Tibial nerve (tissue), 4 donors: ENCODE measurements at places on chromosomes 16 and 17.
A peak's percentile ranks its signal among the peaks of the same experiment; 100 is the strongest.

DNA sequence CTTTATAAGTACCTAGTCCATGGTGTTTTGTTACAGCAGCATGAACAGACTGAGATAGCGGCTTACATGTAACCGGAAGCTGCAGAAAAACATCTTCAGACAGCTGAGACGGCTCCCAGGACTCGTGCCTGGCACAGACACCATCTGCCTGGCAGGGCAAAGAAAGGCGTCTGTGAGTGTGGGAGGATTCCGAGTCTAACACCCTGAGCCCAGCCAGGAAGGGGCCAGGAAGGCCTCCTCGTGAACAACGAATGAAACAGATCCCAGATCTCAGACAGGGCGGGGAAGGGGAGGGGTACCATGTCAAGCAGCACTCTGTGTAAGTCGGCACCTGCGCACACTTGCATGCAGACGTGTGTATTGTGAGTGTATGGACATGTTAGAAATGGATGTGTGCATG lies 4.4 kb upstream of the CSNK1D start:
- no peak overlapping the region for H3K27ac ChIP-seq
- no peaks in the 10 kb centered on the region for H3K4me1 ChIP-seq
- H3K27me3 ChIP-seq, result no peaks in the 10 kb centered on the region
- peaks cover 21% of the 10 kb centered on the region for H3K36me3 ChIP-seq
- H3K4me3 ChIP-seq, result no peak overlapping the region
- no peak for DNase-seq

DNA sequence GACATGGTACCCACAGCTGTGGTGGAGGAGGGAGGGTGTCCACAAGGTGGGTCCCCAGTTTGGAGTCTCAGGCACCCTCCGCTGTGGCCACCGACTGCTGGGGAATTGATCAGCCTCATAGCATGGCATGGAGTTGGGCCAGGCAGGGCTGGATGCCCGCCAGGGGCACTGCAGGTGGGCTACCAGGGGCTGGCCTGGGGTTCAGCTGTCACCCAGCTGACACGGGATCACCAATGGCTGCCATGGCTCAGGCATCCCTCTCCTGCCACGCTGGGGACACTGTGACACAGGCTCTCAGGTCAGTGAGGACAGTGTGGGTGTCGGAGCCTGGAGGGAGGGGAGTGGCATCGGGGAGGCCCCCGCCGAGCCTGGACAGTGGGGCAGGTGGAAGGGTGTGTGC lies 19.8 kb upstream of the SSTR5 start:
- no peaks in the 10 kb centered on the region for H3K36me3 ChIP-seq
- H3K4me1 ChIP-seq, result no peaks in the 10 kb centered on the region
- DNase-seq, result no peak

- no peaks in the 10 kb centered on the region for H3K27me3 ChIP-seq
- H3K4me3 ChIP-seq, result no peak overlapping the region
- no peaks in the 10 kb centered on the region for H3K4me1 ChIP-seq
- H3K36me3 ChIP-seq, result no peaks in the 10 kb centered on the region
Observed at GRCh38 chr17:13384626-13385025, 217.1 kb downstream of the HS3ST3A1 start.

DNA sequence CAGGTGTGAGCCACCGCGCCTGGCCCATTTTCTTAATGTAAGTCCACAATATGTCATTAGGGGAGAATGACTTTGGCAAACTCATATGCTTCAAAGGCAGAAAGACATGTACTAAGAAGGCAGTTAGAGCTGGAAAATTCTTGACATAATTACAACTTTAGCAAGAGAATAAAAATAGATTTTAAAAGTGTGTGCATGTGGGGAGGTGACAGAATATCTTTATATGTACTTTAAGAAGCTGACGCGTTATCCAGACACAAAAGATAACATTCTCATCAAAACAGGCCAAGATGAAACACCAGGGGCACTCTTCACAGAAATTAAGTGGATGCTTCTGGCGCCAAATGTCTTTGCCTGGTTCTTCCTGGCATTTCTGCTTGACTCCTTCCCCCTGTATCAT lies 28.2 kb downstream of the GJC1 start:
- no peak for DNase-seq
- H3K4me3 ChIP-seq, result no peak overlapping the region
- no peak overlapping the region for H3K27ac ChIP-seq
- H3K36me3 ChIP-seq, result no peaks in the 10 kb centered on the region
- H3K27me3 ChIP-seq, result no peaks in the 10 kb centered on the region
- no peaks in the 10 kb centered on the region for H3K4me1 ChIP-seq

DNA sequence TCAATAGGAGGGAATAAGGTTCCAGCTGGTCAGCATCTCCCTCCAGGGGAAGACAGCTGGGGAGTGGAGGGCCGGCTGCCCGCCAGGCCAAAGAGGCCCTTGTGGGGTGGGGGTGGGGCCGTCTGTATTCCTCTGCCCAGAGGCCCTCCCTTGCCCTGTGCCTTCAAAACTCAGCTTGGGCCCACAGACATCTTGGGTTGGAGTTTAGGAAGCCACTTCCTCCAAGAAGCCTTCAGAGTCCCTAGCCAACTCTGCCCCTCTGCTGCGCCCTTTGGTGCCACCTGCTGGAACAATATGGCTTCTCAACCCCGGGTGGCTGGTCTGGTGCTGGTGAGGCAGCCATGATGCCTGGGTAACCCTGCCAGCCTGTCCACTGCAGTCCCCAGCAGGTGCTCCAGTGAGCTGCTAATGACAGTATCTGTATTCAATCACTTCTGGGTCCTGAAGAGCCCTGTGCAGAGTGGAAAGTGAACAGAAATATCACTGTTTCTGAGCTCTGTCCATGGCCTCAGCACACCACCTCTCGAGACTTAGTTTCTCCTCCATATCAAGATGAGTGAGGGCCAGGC lies 16.7 kb downstream of the HSD11B2 start:
- H3K4me3 ChIP-seq, result no peak overlapping the region
- DNase-seq, result no peak
- no peaks in the 10 kb centered on the region for H3K36me3 ChIP-seq
- H3K4me1 ChIP-seq, result peaks cover 88% of the 10 kb centered on the region
- no peak overlapping the region for H3K27ac ChIP-seq
- H3K27me3 ChIP-seq, result no peaks in the 10 kb centered on the region

DNA sequence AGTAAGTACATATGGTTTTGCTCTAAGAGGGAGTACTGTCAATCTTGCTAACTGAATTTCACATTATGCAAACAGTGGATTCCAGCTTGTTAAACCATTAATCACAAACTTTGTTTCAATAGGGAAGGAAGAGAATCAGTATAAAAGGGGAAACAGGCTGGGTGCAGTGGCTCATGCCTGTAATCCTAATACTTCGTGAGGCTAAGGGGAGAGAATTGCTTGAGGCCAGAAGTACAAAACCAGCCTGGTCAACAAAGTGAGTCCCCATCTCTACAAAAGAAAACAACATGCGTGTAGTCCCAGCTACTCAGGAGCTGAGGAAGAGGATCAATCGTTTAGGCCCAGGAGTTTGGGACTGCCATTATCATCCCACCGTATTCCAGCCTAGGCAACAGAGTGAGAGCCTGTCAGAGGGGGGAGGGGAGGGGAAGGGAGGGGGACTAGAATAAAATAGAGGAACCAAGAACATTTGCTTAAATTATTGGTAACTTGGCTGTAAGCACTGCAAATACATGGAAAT lies 65.7 kb downstream of the FBXL20 start:
- H3K27me3 ChIP-seq, result no peaks in the 10 kb centered on the region
- peak overlapping the region; percentile 5 for H3K27ac ChIP-seq
- peak; percentile 13 for DNase-seq
- no peaks in the 10 kb centered on the region for H3K36me3 ChIP-seq

DNA sequence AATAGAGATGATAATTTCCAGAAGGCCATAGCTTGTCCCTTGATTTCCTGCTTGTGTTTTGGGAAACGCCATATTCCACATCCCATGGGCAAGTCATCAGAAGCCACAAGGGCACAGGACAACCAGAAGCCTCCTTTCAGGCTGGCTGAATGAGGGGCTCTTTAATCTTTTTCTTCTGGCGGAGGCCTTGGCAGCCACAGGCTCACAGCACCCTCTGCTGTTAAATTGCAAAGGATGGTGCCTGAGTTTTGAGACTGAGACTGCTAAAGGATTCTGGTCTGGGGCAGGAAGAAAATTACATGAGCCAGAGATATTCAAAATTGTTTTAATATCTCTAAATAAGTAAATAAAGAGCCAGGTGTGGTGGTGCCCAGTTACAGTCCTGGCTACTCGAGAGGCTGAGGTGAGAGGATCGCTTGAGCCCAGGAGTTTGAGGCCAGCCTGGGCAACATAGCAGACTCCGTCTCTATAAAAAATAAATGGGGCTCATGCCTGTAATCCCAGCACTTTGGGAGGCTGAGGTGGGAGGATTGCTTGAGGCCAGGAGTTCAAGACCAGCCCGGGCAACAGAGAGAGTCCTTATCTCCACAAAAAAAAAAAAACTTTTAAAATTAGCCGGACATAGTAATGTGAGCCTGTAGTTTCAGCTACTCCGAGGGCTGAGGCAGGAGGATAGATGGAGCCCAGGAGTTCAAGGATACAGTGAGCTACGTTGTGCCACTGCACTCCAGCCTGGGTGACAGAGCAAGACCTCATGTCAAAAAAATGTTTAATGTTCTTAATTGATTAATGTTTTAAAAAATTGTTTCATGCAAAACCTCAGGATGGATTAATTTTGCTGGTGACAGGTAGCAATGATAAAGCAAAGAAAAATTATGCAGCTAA lies 26.3 kb downstream of the AARSD1 start:
- no peak overlapping the region for H3K4me3 ChIP-seq
- H3K27ac ChIP-seq, result no peak overlapping the region
- H3K4me1 ChIP-seq, result no peaks in the 10 kb centered on the region
- H3K36me3 ChIP-seq, result no peaks in the 10 kb centered on the region
- no peak for DNase-seq

- no peak overlapping the region for H3K27ac ChIP-seq
- no peak for DNase-seq
- H3K4me1 ChIP-seq, result no peaks in the 10 kb centered on the region
Observed at GRCh38 chr17:73831699-73832098, 187.5 kb upstream of the SDK2 start.

GRCh38 chr16:69417520-69418199 lies 6.8 kb upstream of the CYB5B start:
- no peak overlapping the region for H3K27ac ChIP-seq
- no peak for DNase-seq
- no peaks in the 10 kb centered on the region for H3K36me3 ChIP-seq
- no peak overlapping the region for H3K4me3 ChIP-seq
- no peaks in the 10 kb centered on the region for H3K27me3 ChIP-seq

GRCh38 chr16:11682655-11683096 lies 14.4 kb downstream of the SNN start:
- peaks cover 70% of the 10 kb centered on the region for H3K4me1 ChIP-seq
- H3K27ac ChIP-seq, result no peak overlapping the region
- DNase-seq, result no peak
- H3K36me3 ChIP-seq, result no peaks in the 10 kb centered on the region
- no peaks in the 10 kb centered on the region for H3K27me3 ChIP-seq

DNA sequence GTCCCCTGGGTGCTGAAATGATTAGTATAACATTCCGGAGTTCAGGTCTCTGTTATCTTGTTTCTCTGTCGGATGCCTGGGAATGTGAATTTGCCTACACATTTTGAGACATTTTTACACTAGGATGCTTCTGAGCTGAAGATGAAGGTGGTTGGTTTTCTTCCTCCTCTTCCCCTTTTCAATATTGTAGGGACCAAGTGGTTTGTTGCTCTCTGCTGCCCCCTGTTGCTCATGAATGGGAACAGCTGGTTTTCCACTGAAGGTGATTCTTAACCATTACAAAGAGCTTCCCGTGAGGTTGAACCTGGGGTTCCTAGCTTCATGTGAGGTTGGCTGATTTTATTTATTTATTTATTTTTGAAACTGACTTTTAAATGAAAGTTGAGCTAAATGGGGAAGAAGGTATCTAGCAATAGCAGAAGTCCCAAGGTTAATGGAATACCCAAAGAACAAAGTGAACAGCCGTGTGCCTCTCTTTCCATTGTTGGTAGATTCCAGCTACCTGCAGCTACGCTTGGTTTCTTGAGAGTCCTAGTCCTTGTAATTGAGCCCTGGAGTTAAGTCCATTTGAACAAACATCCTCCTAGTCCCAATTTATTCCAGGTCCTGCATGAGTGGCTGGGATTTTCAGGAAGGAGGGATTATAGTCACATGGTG lies 983.9 kb upstream of the EEF2KMT start:
- H3K27ac ChIP-seq, result no peak overlapping the region

DNA sequence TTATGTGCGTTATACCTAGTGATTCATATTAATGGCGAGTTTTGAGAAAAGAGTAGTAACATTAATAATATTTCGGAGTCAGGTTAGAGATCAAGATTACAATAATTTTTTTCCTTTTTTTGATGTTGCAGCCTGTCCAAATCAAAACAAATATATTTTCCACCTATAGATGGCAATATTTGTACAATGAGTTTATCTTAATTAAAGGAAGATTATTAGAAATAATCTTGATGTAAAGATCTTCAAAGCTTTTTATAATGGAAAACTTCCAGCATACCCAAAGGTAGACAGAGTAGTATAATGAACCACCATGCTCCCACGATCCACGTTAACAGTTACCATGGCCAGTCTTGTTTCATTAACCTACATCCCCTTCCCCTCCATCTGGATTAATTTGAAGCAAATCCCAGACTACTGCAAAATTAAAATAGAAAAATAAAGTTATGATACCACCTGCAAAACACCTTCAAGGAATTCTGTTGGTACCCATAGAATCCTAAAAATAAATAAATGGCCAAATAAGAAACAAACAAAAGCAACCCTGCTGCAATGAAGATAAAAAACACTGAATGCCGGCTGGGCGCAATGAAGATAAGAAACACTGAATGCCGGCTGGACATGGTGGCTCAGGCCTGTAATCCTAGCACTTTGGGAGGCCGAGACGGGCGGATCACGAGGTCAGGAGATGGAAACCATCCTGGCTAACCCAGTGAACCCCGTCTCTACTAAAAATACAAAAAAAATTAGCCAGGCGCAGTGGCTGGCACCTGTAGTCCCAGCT lies 46.5 kb upstream of the GINS3 start:
- no peaks in the 10 kb centered on the region for H3K4me1 ChIP-seq
- H3K27me3 ChIP-seq, result no peaks in the 10 kb centered on the region
- H3K36me3 ChIP-seq, result no peaks in the 10 kb centered on the region
- H3K27ac ChIP-seq, result no peak overlapping the region

- no peaks in the 10 kb centered on the region for H3K36me3 ChIP-seq
- H3K27me3 ChIP-seq, result no peaks in the 10 kb centered on the region
- peaks cover 11% of the 10 kb centered on the region for H3K4me1 ChIP-seq
- no peak overlapping the region for H3K27ac ChIP-seq
- no peak overlapping the region for H3K4me3 ChIP-seq
- DNase-seq, result no peak
Observed at GRCh38 chr16:85344502-85345128, 232.3 kb upstream of the CIBAR2 start.

DNA sequence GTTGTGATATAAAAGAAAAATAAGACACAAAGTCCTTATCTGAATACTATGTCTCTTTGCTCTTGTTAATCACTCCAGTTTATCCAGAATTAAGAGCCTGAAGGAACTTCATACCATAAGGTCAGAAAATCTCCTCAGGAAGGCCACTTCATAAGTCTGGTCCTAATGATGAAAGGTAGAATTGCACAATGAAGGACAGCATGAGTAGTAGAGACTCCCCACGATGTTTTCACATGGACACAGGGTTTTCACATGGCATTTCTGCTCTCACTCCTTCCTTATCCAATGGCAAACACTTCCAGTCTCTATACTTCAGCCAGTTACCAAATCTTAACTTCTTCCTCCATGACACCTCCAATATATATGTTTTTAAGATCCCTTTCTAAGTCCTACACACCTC lies 10.2 kb upstream of the C17orf78 start:
- no peak overlapping the region for H3K27ac ChIP-seq
- H3K27me3 ChIP-seq, result no peaks in the 10 kb centered on the region
- no peaks in the 10 kb centered on the region for H3K4me1 ChIP-seq
- H3K4me3 ChIP-seq, result no peak overlapping the region
- no peak for DNase-seq
- no peaks in the 10 kb centered on the region for H3K36me3 ChIP-seq

GRCh38 chr16:15829460-15829859 lies 27.4 kb downstream of the MYH11 start:
- H3K36me3 ChIP-seq, result no peaks in the 10 kb centered on the region
- peak; percentile 17 for DNase-seq
- no peak overlapping the region for H3K4me3 ChIP-seq
- H3K27ac ChIP-seq, result no peak overlapping the region
- no peaks in the 10 kb centered on the region for H3K27me3 ChIP-seq
